Cerebellar cortex (tissue), 1 donor: ENCODE measurements at places on chromosomes 5 and 9.
A peak's percentile ranks its signal among the peaks of the same experiment; 100 is the strongest.

DNA sequence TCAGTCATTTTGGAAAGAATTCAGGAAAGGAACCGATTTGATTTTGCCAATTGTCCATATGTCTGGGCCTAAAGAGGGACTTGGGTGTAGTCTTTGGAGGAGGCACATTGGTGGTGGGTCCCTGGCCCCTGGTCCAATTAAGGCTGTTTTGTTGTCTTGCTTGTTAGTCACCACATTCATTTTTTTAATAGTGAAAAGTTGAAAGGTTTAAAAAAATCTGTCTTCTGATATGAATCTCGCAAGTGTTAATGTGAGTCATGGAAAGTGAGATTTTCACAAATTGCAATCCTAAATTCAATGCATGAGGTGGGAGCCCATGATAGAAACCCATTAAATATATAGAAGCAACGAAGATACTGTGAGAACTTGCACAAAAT, 165.9 kb upstream of the OTULINL start:
- no peak for DNase-seq

- no peak for DNase-seq
These were observed 1.5 kb upstream of the TGFBI start for GRCh38 chr5:136027311-136027710.

- DNase-seq = no peak
These were observed 11.1 kb upstream of the MLANA start for GRCh38 chr9:5879419-5880181.

- no peak for DNase-seq
These were observed 388.2 kb downstream of the FAM170A start for GRCh38 chr5:120017513-120017912.

- DNase-seq = no peak
These were observed 53.9 kb downstream of the OSTF1 start for GRCh38 chr9:75142202-75142601.

DNA sequence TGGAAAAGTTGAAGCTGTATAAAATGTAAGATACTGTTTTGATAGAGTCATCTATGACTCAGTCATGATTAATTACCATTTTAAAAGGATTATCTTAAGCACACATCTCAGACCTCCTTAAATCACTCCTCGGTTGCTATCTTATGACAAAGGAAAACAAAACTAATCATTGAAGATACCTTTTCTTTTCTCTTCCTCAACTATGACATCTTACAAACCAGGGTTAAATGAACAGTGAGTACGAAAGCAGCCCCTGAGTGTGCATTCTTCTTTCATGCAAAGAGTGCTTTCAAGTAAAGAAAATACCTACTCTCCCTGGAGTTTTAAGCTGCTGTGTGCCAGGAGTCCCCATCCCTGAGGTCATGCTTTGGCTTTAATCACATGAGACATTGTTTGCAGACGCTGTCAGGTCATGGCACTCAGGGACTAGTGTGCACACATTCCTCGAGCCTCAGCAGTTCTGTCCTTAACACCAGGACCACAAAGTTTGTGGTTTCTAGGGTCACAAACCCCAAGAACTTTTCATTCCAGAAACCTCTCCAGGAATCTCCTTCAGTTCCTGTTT, 86.7 kb upstream of the ICE1 start:
- DNase-seq = no peak

GRCh38 chr5:23064710-23065109, 211.6 kb upstream of the CDH12 start:
- DNase-seq = no peak

GRCh38 chr9:109411069-109411761, 86.9 kb downstream of the PTPN3 start:
- no peak for DNase-seq

- DNase-seq = peak; percentile 60
These were observed 28.1 kb upstream of the PIK3R1 start for GRCh38 chr5:68187268-68188055.

- DNase-seq = no peak
These were observed 74.6 kb downstream of the FOXD1 start for GRCh38 chr5:73373814-73374510.

DNA sequence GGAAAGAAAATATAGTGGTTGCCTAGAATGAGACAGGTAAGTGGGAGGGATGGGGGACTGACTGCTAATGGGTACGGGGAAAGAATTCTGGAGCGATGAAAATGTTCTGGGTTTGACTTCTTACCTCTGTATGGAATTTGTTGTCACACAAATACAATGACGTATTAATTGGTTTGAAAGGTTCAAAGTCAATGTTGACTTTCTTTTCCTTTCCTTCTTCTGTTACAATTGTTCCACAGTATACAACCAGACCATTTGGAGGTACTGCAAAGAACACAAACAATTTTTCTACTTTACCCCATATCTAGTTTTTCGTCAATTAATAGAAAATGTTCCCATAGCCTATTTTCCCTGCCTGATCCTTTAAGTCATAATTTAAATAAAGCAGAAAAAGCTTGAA, 25.6 kb downstream of the ETF1 start:
- no peak for DNase-seq

GRCh38 chr9:123349691-123350480, 6.1 kb upstream of the CRB2 start:
- peak; percentile 70 for DNase-seq

GRCh38 chr5:150009671-150010387, 9.3 kb downstream of the HMGXB3 start:
- DNase-seq = peak; percentile 27

GRCh38 chr9:16683326-16683725, 187.1 kb downstream of the BNC2 start:
- DNase-seq = no peak

DNA sequence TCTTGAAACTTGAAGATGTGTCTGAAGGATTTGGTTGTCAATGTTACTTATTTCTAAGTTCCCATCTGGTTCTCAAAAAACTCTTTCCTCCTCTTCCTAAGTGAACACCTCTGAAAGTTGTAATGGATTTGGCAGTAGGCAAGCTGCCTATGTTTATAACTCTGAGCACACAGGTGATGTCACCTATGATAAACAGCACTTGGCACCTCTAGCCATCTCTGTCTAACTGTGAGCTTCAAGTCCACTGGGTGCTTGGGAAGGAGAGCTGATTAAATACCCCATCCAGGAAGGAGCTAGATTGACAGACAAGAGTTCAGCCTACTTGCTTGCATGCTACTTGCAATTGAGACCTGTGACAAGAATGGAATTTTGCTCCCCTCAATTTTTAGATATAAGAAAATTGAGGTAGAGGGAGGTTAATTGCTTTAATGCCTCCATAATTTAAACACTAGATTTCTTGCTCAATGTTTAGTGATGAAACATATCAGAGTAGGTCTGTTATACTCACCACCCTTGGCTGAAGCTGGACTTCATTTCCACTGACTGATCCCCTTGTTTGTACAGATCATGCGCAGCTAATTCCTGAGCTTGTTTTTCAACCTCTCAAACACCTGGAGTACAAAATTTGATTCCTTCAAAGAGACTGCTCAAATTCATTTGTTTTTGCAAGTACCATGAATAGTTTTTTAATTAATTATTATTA, 49.9 kb downstream of the PDE4D start:
- DNase-seq = no peak

GRCh38 chr5:151451626-151452520, 4.5 kb downstream of the SLC36A1 start:
- DNase-seq = no peak

- DNase-seq = no peak
These were observed 146.5 kb downstream of the FANCC start for GRCh38 chr9:95171001-95171400.

- DNase-seq = no peak
These were observed 194.9 kb upstream of the ZNF608 start for GRCh38 chr5:124941051-124942049.

GRCh38 chr5:115109356-115109755, 60.4 kb downstream of the TRIM36 start:
- DNase-seq = no peak

GRCh38 chr5:179310439-179311090, 34.7 kb downstream of the ADAMTS2 start:
- DNase-seq = no peak

GRCh38 chr5:159844267-159845121, 71.8 kb upstream of the ADRA1B start:
- no peak for DNase-seq

GRCh38 chr5:157976429-157976828, 117.5 kb upstream of the CLINT1 start:
- DNase-seq = no peak

DNA sequence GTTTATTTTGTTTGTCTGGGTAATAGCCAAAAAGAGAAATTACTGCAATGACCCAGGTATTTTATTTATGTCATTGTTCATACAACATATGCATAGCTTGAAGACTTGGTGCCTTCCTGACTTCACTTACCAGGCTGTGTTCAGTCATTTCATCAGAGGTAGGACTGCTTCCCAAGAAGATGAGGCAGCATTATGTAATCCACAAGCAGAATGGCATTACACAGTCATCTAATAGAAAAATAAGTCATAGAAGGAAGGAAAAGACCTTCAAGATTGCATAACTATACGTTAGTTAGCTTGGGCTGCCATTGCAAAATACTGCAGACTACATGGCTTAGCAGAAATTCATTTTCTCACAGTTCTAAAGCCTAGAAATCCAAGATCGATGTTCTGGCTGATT, 167.5 kb downstream of the NMUR2 start:
- no peak for DNase-seq

- no peak for DNase-seq
These were observed 812.9 kb upstream of the ZNF608 start for GRCh38 chr5:125559296-125559695.

DNA sequence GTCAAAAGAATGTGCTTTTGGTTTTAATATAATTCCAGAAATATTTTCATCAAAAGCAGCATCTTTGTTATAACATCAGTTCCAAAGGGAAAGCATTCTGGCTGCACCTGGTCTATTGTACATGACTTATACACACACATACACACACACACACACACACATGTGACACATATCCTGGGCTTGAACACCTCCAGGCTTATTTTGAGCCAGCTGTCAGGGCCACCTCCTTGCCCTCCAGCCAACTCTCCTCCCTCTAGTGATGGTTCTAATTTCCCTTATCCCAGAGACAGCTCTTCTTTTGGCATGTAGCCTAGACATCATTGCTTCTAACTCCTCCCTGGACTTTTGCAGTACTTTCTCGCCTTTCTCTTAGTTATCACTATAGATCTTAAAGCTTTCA, 115.0 kb downstream of the PIK3R1 start:
- no peak for DNase-seq

- no peak for DNase-seq
These were observed 36.3 kb downstream of the FAM163B start for GRCh38 chr9:133572821-133573361.

- no peak for DNase-seq
These were observed 73.4 kb upstream of the PPARGC1B start for GRCh38 chr5:149656576-149657182.

GRCh38 chr9:94911211-94911610, 184.7 kb downstream of the AOPEP start:
- DNase-seq = no peak

DNA sequence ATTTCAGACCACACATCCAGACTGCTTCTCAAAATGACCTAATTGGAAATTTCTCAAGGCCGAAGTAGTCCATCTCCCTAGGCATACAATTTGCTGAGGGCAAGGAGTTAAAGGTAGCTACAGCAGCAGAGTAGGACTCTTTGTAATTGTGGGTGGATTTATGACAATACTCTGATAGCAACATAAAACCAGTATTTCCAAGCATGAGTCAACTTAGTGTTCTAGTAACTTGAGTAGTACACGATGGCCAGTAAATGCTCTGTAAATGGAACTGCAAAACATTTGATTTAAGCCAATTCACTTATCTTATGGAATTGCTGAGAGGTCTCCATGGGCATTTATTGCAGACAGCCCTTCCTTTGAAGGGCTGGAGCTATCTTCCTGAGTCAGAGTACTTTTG, 352.2 kb downstream of the PLK2 start:
- DNase-seq = no peak

- no peak for DNase-seq
These were observed 23.4 kb downstream of the SPAAR start for GRCh38 chr9:35932735-35933134.

DNA sequence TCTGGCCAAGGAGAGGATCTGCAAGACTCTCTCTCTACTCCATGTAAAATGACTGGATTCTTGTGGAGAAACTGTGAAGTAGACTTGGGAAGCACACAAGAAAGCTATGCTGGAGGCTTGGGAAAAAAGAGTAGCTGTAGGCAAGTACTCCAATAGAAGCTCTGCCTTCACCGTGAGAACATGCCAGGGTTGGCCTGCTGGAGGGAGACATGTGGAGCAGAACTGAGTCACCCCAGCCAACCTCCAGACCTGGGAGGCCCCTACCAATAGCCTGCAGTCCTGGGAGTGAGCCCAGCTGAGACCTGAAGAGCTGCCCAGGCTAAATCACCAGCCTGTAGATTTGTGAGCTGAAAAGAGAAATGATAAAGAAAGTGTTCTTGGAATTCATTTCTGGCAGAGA, 66.6 kb downstream of the DEPDC1B start:
- DNase-seq = no peak

DNA sequence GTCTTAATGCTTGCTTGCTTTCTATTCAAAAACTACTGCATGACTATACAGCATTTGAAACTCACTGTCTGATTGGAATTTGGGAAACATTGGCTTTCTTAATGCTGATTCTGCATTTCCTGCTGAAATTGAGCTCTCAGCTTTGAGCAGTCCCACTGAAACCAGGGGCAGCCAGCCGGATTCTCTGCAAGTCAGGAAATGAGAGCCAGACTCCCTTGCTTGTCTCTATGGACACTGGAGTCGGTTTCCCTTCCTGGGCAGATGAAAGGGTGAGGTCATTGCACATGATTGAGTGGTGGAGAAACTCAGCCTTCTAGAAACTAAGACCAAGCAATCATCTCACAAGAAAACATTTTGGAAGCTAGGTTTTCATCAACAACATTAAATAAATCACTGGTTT, 119.7 kb upstream of the SPATA31C2 start:
- DNase-seq = no peak

DNA sequence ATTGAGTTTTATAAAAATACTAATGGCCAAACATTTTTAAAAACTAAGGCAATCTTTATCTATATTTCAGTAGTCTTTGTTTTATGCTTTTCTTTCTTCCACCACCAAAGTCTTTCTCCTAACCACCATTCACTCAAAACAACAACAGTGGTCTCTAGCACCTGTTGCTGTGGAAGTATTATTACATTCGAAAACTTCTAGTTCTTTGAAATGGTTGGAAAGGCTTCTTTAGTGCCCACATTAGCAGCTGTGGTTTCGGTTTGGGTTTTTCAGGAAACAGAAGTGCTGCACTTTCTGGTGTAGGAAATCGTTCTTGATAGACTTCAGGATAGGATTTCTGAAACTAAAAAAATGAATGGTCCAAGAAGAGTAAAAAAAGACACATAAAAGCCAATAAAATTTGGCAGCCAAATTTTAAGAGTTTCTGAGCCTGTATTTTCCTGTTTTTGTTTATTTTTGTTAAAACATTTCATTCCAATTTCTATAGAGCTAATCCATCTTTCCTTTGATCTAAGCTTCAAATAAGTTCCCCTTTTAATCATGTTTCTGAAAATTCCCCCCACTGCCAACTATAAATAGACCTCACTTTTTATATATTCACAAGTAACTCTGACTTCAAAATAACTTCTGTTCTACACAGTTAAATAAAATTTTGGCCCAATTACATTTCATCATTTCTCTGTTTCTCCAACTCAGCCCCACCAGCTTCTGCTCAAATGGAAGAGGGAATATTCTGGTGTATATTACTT, 102.2 kb downstream of the DEPDC1B start:
- DNase-seq = no peak

GRCh38 chr5:54956922-54957321, 28.5 kb downstream of the ESM1 start:
- DNase-seq = no peak

- no peak for DNase-seq
These were observed 214.4 kb downstream of the EFNA5 start for GRCh38 chr5:107456281-107456715.
